ENCODE measurements at places on chromosomes 5 and 9. TPM values are rescaled to one million over a fixed set of nuclear protein-coding genes. Genes with fewer than 3 reads are reported as not detected.

- DNase-seq, result no peak
Measured at GRCh38 chr5:5037674-5038073, 102.5 kb upstream of the ADAMTS16 start.

DNA sequence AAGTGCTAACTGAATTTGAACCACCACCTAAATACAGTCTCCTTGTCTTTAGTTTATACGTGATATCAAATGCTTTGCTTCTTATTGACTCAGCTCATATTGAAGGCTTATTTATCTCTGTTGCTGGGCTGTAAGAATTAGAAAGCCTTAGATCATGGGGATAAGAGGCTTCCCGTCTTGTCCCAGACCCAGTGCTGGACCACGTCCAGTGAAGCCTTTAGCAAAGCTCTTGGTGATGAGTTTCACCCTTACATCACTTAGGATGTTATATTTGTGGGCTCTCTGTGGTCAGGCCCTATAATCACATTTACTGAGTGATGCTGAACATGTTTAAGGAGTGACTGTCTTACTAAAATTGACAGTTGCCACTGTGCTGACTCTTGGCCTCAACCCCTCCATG is 11.2 kb downstream of the FAM240B start:
- no peak for DNase-seq

GRCh38 chr5:8383616-8384015 is 514.7 kb downstream of the MTRR start:
- no peak for DNase-seq

DNA sequence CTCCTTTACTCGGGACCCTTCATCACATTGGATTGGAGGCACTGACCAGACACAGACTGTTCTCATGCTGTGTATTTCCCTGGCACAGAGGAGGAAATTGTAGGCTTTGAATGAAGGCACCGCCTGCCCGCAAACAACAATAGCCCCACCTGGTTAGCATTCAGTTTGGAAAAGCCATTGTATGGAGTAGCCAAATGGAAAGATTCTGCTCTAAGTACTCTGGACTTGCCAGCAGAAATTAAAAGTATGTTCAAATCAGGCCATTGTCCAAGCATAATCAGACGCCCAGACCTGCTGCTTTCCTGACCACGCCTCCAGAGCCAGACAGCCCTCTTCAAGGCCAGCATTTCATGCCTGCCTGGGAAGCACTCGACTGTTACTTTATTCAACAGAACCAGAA is 8.0 kb upstream of the SEMA4D start:
- DNase-seq, result no peak

- no peak for DNase-seq
Measured at GRCh38 chr9:83284746-83285145, 221.8 kb upstream of the RASEF start.

DNA sequence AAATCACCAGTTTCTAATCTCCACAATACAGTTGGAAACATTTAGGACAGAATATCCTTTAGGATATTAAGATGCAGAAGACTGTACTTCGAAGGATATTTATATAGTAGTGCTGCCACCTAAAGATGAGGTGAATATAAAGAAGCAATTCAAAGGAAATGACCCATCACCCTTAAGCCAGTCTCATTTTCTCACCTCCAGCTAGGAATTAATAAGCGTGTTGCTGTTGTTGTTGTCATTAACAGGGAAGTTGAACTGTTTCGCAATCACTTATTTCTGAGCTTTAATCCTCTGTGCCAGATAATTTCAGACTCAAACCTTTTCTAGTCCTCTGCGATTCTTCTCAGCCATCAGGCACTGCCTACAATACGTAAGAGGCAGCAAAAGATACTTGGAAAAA is 7.8 kb upstream of the PURA start:
- DNase-seq, result no peak

DNA sequence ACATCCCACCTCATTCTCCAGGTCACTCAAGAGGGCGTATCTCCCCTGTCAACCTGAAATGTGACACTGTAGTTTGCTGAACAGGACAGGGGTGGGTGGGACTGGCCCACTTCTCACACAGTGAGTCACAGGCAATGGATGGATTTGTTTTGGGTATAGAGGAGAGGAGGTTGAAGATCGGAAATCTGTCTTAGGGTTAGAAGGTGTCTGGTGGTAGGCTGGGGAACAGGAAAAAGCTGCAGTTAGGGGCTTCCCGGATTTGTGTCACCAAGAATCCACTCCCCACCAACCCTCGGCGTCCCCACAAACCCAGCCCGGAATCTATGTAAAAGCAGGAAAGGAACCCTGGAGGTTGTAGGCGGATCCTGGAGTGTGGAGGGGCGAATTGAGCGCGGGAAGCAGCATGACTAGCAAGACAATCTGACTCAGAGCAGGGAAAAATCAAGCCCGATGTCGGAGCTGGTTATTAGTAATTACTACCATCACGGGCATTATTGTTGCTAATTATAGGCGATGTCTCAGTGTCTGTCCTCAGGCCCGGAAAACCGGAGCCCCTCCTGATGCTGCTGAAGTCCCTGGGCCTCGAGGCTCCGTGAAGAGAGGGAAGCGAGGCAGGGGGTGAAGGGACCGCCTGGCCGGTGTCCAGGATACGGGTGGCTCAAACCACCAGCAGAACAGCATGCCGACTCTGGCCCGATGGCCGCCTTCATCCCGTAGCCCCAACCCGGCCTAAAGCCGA is 1.7 kb upstream of the IRX1 start:
- DNase-seq, result no peak

DNA sequence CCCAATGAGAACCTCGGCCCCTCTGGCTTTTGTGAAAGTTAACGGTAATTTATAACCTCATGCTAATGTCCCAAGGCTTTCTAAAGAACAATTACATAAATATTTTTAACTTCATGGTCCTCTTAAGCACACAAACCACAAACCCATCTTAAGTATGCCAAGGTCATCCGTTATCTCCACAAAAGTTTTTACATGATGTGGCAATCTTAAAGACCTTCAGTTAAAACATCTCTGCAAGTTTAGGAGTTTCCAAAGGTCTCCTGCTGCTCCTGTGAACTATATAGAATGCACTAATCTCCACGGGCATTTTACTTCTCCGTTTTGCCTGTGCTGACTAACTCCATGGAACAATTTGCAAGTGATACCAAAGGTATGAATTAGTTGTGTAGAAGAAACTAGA is 228.2 kb downstream of the TLE1 start:
- DNase-seq, result no peak

DNA sequence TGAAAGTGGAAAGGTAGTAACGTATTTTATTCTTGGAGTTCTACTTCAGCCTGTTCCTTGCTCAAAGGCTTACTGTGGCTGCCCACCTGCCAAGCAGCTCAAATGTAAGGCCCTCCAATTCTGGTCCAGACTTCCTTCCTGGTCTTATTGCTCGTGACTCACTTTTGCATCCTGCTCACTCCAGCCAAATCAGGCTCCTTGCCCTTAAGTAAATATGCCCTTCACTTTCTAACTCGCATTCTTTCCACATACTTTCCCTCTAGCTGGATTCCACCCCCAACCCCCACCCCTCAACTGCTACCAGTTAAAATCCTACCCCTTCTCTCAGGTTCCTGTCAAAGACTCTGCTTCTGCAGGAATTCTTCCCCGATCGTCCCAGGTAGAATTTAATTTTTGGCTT is 96.6 kb downstream of the GALNT10 start:
- no peak for DNase-seq

DNA sequence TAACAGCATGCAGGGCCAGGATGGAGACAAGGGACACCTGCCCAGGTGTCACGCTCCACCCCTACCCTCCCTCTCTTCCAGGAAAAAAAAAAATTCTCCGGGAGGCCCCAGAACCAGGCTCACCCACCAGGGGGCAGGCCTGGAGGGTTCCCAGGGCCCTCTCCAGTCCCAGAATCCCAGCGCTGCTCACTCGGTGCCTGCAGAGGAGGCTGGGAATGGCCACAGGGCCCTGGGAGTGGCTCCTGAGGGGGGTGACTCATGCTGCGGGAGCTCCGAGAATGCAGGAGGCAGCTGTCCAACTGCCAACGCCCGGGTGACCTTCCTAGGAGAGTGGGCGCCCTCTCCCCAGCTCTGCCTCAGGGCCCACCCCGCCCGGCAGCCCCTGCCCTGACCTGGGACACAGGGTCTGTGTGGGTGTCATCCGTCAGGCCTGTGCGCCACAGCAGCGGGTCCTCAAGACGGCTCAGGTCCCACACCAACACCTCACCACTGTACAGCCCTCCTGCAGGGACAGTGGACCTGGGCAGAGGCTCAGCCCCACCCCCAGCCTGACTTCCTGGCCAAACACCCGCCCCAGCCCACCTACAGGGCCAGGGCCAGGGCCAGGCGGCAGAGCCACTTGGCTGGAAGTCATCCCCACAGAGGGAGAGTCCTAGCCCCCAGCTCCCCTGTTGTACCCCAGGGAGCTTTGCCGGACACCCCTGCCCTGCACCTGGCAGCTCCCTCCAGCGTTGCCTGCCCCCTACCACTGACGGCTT is 21.2 kb downstream of the DYNC2I2 start:
- DNase-seq, result peak; percentile 91

- no peak for DNase-seq
Measured at GRCh38 chr9:131618071-131618479, 72.8 kb downstream of the PRRT1B start.

DNA sequence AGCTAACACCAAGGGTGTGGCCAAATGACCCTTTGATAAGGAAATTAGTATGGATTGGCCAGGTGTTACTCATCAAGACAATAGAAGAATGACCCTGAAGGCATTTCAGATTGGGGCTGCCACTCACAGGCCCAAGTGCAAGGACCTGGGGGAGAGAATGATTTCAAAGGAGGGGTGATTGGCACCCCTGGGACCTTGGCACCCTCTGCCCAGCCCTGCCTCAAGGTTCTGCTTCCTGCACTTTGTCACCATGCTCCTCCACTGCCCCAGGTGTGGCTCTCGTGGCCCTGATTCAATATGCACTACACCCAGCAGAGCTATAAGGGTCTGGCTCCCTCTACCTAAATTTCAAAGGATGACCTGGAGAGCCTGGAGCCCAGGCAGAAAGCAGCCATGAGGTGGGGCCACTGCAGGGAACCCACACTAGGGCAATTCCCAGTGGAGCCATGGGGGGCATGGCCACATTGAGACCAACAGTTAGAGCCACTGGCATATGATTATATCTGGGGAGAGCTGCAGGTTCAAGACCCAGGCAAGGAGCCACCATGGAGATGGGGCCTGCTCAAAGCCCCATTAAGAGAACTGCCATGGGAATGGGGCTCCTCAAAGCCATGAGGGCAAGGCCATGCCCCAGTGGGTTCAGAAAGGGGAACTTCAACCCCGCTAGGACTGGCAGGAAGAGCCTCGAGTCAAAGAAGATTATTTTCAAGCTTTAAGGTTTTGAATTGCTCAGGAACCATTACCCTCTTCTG is 93.0 kb downstream of the CEMIP2 start:
- no peak for DNase-seq

DNA sequence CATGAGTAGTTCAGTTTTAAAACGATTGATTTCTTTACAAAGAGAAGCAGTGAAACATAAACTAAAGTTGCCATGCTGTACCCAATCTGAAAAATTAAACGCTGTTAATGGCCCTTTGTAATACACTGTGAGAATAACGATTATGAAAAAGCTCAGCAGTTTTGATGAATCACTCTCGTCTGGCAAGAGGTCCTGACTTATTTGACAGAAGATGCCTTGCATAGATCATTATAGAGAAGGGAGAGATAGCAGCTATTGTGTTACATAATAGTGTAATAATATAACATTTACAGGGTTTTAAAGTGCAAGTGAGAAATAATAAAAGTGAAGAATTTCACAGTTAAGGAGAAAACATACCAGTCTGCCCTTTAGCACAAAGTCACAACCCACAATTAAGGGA is 361.5 kb upstream of the CDH10 start:
- DNase-seq, result no peak

DNA sequence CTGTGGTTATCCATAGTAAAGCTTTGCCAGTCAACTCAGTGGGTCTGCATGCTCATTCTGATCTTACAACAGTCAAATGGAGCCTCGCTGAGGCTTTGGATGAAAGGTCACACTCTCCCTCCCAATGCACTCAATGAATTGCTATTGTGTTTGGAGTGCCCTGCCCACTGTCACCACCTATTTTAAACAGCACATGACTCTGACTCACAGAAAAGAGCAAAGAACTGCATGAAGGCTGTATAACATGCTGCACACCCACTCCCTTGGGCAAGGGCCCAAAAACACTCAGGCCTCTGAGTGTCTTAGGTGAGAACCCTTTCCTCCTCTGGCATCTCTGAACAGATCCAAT is 118.7 kb upstream of the CCDC112 start:
- DNase-seq, result no peak

DNA sequence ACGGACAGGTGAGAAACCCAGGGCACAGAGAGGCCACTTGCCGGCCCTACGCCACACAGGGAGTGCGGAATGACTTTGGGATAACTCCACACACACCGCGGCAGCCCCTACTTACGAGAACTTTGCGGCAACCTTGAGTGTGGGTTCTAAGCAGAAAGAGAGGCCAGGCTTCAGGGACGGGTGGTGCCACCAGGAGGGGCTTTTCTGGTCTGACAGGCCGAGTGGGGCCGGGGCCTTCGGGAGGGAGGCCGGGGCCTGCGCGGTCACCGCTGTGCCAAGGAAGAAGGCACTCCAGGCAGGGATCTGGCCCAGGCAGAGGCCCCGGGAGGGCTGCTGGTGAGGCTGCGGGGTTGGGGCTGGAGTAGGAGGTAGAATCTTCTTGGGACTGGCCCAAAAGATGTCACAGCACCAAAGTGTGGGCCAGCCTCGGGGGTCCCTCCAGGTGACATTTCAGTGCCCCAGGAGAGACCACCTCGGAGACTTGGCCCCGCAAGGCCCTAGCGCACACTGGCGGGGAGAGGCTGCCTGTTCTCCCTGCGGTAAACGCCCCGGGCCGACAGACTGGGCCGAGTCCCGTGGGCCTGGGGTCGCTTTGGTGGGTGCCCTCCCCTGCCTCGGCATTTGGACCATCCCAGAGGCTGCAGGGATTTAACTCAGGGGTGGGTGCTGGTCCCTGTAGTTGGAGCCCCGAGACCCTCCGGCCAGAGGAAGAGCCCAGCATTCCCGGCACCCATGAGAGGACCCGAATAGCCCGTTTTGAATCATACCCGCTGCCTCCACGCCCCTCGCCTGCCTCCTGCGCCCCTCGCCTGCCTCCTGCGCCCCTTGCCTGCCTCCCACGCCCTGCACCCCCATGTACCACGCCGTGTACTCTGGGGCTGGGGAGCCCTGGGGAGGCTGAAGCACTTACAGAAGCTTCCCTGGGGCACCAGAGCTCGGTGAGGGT is 9.0 kb upstream of the RNU6ATAC start:
- peak; percentile 55 for DNase-seq

- no peak for DNase-seq
Measured at GRCh38 chr5:42985129-42986037, 54.7 kb downstream of the ANXA2R start.

- DNase-seq, result no peak
Measured at GRCh38 chr9:126581893-126582292, 31.8 kb upstream of the LMX1B start.

- DNase-seq, result no peak
Measured at GRCh38 chr5:10528056-10528816, 35.6 kb upstream of the ANKRD33B start.

GRCh38 chr9:120524863-120525262 is 55.1 kb downstream of the CDK5RAP2 start:
- DNase-seq, result no peak

GRCh38 chr5:93355691-93356090 is 225.3 kb downstream of the NR2F1-AS1 start:
- no peak for DNase-seq

FBLL1 gene
- total RNA-seq, result not detected

SLC36A2 gene
- 0.60 TPM for total RNA-seq

GRM6 gene
- not detected for total RNA-seq

TOR2A gene
- total RNA-seq, result 3.8 TPM
